ENCODE measurements at places on chromosomes 12 and 14.

DNA sequence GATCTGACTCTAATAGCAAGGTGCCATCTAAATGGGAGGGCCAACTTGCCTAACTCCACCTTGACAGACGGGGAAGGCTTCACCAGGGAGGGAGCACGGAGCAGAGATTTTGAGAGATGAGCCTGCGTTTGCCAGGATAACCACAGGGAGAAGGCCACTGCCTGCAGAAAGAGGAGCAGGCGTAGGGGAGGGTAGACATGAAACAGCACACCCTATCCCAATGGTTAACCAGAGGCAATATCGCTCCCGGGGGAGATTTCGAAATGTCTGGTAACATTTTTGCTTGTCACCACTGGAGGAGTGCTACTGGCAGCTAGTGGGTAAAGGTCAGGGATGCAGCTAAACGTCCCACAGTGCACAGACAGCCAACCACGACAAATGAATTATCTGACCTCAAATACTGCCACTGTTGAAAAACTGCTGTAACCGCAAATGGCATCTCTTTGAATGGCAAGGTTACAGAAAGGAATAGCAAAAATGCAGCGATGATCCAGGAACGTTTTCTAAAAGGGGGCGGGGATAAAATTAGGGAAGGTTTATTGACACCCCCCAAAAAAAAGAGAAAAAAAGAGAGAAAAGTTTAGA, 126.0 kb upstream of the ATF7IP start:
- peak; percentile 54 for DNase-seq

- no peak for DNase-seq
Measured at GRCh38 chr12:105316931-105317852, 13.3 kb upstream of the C12orf75 start.

DNA sequence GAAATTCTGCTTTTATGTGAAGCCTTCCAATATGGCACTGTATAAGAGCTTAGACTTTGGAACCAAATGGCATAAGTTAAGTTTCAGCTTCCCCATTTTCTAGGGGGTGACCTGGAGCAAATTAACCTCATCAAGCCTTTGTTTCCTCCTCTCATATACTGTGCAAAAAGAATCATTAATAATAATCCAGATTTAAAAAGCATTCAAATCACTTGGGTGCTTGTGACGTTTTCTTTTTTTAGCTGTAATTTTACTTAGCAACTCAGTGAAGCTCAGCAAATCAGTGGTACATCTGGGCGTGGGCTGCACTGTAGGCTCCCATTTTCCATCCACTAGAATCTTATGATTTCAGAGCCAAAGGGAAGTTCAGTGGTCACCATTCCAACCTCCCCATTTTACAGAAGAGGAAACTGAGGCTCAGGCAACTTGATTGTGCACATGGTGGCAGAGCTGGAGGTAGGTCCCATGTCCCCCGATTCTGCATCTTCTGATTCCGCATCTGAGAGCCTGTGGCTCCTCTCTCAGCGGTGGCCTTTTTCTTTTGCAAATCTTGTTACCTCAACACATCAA, 131.2 kb downstream of the SNAPC1 start:
- DNase-seq, result no peak

DNA sequence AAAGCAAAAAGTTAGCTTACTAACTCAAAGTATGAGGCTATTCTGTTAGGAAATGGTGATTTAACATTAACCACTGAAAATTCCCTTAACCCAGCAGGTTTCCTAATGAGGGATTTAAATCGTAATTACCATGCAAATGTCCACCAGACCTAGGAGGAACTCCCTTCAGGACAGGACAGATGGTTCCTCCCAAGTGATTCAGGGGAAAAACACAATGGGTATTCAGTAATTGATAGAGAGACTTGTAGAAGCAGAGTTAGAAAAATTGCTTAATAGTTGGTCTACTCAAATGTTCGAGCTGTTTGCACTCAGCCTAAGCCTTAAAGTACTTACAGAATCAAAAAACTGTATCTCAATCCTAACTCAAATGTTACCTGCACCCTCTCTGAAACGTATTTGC, 21.6 kb downstream of the RERGL start:
- DNase-seq, result no peak

GRCh38 chr14:21521501-21521900, 4.6 kb downstream of the SALL2 start:
- DNase-seq, result no peak

DNA sequence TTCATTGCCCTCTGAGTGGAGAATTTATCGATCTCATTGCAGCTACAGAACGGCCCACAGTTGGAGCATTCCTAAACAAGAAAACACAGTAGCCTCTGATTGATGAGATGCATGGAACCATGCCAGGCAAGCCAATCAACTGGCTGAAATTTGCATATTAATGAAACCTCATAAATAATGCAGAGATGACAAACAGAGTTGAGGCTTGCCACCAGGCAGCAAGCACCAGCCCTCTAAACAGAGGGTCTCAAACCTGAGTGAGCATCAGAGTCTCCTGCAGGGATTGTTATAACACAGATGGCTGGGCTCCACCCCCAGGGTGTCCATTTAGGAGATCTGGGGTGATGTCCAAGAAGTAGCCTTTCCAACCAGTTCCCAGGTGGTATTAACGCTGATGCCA, 60.9 kb upstream of the CMKLR1 start:
- DNase-seq, result no peak

- no peak for DNase-seq
Measured at GRCh38 chr12:15544589-15544988, 222.3 kb downstream of the PTPRO start.

DNA sequence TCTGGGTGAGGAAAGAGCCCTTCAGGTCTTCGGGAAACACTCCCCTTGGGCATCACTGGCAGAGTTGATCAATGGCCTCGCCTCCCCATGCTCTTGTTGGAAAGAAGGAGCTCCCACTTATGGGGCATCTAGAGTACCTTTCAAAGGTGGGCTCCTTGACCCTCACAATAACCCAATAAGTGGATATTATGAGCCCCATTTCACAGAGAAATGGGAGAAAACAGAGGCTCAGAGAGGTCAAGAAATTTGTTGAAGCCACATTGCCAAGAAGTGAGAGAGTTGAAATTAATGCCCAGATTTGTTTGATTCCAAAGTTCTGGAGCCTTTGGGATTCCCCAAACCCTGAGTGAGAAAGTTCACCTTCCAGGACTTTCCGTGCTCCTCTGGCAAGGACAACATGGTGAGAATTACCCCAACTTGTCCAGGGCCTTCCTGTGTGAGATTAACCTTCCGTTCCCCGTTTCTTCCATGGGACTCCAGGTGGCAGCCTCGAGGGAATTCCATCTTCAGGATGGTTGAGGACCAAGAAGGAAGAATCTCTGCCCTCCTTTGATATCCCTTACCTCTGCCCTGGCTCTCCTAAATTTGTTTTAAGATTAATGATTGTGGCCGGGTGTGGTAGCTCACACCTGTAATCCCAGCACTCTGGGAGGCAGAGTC, 7.5 kb upstream of the CHD4 start:
- DNase-seq, result no peak

- no peak for DNase-seq
Measured at GRCh38 chr12:50240096-50240791, 43.1 kb downstream of the LIMA1 start.

GRCh38 chr14:62179367-62180018, 417.3 kb downstream of the SNAPC1 start:
- peak; percentile 49 for DNase-seq

DNA sequence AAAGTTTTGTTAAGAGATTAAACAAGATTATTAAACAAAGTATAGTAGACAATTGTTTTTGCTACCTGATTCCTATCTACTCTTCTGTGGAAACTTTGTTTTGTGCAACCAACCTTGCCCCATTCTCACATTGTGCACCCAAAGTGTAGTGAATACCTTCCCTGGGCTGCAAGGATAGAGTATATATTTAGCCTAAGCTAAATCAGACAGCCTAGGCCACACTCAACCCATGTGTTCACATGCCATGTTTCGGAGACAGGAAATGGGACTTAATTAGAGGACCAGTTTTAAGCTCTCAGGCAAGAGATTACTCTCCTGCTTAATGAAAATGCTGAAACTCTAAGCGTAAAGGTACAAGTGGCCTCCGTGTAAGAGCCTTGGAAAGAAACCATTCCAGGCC, 734.9 kb upstream of the USP15 start:
- DNase-seq, result no peak

GRCh38 chr12:102811110-102811737, 105.8 kb downstream of the PAH start:
- peak; percentile 3 for DNase-seq

DNA sequence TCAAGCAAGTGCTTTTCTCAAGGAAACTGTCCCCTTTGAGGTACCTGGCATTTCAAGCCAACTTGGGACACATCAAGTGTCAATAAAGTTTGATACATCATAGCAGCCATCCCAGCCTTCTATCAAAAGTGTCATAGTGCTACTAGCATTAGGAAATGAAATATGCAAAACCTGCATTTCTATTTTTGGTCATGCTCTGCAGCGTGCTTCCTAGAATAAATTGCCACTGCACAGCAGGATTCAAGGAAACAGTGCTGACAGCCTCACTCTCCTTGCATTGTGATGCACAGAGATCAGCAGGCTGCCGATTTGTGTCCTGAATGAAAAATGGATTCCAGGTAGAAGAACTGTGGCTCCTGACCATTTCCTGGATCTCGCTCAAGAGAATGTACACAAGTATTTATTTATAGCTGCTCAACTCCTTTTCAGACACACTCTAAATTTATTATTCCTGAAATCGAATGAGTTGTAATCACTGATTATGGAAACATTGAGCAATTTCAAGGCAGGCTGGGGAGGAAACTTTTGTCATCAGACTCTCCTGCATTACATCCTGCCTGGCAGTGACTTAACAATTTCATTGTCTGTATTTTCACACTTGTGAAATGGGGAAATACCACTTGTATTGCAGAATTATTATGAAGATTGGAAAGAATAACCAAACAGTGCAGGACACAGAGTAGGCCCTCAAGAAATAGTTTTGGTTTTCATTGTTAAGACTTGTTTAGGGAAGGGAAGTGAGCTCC, 120.9 kb downstream of the SLC38A6 start:
- DNase-seq, result no peak

Data from hematopoietic multipotent progenitor cell treated with erythropoietin and hydrocortisone succinate and interleukin-3 and kit ligand, for 8 days (in vitro differentiated cells).